Stimulated activated CD8-positive, alpha-beta memory T cell treated with anti-CD3 and anti-CD28 coated beads, Interleukin-15, amount 100 ng/mL, for 4 hours (primary cell): ENCODE measurements at places on chromosomes 12 and 14.

- no peak for DNase-seq
Measured at GRCh38 chr12:101902641-101903040, 25.3 kb downstream of the DRAM1 start.

DNA sequence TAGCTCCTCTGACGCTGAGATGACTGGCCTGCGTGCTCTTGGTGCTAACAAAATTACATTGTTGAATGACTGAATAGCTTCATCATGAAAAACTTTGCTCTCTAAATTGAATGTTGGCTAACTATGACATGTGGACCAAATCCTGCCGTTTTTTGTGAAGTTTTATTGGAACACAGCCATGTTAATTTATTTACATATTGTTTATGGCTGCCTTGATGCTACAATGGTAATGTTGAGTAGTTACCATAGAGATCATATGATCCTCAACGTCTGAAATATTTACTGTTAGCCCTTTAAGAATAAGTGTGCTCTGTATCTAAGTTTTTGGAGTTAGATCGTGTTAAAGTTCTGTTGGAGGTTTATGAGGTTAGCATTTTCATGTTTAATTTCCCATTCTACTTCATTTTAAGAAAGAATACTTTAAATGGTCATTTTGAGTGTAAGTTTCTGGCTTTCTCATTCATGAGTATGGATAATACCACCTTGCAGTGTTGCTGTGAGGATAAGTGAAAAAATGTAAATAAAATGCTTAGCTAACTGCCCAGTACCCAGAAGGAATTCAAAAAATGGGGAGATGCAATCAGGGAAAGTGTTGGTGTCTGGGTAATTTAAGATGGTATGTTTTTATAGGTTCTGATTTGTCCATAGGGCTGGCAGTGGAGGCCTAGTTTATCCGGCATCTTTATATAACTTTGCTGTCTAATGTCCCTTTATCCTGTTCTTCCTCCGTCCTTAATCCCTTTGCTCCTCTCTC is 35.3 kb downstream of the NUBPL start:
- no peak for DNase-seq

DNA sequence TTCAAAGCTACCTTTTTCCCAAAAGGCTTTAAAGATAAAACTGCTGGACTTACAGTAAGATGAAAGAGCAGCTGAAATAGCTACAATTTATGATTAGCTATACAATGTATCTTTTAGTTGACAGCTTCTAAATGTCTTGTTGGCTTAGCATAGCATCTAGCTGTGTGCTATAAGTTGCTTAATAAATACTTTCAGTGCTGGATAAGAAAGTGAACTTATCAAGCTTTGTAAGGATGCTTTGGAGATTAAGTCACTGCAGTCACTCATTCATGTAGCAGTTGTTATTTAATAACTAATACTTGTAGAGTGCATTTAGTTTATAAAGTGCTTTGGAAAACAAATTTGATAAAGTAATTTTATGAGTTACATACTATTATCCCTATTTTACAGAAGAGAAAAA is 14.6 kb downstream of the CFAP54 start:
- no peak for DNase-seq

DNA sequence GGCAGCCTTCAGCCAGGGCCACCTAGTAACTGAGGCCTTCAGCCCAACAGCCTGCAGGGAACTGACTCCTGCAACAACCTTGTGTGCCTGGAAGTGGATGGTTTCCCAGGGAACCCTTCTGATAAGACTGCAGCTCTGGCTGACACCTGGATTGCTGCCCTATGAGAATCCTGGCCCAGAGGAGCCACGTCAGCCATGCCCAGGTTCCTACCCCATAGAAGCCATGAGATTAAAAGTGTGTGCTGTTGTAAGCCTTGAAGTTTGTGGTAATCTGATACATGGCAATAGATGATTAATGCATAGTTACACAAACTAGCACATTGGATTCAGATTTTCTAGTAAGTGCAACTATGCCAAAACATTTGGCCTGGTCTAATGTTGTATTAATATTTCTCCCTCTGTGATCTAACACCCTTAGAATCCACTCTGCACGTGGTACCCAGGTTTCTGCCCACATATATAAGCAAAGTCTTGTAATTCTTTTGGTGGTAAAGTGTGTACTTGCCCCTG is 64.8 kb upstream of the BEGAIN start:
- no peak for DNase-seq

- no peak for DNase-seq
Measured at GRCh38 chr14:22572562-22573058, 16.4 kb downstream of the DAD1 start.

DNA sequence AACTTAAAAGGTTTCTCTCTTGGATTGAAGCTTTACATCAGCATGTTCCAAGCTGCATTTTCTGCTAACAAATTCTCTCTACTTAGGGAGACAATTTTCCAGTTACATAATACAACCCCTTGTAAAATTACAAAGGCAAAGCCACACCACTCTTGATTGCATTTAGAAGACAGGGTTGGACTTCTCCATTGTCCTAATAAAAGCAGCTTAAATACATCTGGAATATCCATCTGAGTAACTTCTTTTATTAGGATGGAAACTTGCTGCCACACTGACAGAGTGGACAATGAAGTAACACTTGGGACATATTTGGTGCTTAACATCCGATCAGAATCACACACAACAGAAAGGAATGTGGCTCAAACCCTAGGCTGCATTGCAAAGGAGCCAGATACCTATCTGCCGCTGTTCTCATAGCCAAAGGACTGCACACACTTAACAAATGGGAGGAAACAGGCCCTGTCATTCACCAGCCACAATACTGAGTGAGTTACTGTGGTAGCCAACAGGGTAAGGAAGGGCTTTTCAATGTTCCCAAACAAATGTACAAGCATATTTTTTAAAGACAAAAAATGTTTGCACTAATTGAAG is 157.2 kb downstream of the PAX9 start:
- no peak for DNase-seq

- DNase-seq: peak; percentile 19
Measured at GRCh38 chr12:32273712-32274111, 125.6 kb upstream of the FGD4 start.

DNA sequence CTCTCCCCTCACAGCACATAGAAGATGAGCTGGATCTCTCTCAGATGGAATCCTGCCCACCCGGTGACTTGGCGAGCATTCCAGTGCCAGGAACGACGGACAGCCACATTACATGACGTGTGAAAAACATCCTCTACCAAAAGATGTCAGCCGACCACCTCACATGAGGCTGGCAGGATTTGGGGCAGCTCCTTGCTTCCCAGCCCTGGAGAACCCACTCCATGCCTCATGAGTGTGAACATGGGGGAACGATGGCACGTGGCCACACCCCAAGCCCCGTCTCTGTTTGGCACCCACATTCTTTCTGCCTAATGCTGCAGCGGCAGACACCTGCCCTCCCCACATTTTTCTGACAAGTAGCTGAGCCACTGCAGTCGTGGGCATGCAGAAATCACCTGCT is 202.5 kb downstream of the CALM1 start:
- DNase-seq: no peak

GRCh38 chr14:51996148-51996746 is 6.9 kb downstream of the RTRAF start:
- no peak for DNase-seq

DNA sequence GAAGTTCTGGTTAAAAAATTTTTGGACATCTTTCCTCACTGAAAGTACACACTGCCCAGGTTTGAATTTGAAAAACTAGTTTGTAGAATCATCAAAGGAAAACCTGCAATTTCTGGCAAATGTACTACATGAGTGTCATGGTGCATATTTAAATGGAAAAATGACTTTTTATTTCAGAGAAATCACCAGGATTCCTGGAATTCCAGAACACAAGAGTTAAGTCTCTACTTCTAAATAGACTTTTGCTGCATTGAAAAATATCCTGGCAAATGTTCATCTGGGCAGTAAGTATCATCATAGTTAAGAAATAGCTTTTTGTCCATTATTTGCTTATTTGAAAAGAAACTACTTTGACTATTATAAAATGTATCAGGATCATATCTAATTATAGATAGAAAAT is 275.1 kb downstream of the PRKD1 start:
- no peak for DNase-seq

DNA sequence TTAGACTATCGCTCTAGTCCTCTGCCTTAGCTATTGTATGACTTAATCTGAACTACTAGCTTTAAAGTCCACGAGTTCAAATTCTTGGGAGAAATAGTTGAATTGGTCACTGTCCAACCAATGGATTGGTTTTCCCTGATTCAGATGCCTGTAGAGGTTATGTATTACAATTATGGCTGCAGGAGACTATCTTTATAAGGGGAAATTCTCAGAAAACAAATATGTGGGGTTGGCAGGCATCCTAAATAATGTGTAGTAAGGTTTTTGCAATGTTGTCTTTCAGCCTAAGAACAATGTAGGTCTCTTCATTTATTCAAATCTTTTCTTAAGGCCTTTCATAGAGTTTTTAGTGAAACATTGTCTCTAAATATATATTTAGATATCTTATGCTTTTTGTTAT is 26.9 kb downstream of the MYRFL start:
- no peak for DNase-seq

DNA sequence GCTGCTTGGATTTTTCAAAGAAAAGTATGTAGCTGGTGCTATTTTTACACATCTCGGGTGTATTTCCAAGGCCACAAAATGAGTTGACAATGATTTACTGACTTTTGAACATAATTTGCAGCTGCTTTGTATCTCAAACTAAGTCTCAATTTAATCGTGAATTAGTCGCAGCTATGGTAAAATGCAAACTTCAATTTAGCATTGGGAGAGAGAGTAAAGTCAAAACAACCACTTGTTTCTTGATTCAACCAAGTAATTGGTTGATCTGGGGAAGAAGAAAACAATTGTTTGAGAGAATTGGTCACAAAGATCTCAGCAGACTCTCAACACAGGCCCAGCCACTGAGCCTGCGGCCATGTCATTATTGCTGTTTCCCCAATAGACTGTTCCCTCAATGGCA is 75.0 kb upstream of the DYRK2 start:
- DNase-seq: no peak

- DNase-seq: no peak
Measured at GRCh38 chr12:15721316-15722115, 67.7 kb downstream of the EPS8 start.

DNA sequence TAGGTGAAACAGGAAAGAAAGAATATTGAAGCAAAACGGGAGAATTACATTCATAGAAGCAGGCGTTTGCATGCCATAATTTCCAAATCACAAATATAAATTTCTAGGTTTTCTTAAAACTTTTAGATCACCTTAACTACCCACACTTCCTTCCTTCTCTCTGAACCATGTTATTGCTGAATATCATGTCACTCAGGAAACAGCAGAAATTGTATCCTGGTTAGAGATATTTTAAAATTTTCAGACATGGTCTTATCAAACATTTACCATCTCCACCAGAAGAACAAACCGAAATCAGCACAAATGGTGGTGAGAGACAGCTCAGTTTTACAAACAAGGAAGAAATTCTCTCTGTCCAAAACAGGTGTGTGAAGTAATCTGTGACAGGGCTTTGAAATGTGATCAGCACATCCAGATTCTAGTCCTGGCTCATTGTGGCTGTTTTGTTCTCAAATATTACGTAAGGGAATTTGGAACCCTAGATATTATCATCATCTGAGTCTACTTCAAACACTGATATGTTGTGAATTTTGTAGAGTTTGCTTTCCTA is 16.3 kb downstream of the TESPA1 start:
- DNase-seq: no peak

GRCh38 chr12:32893458-32893857 is 3.1 kb downstream of the PKP2 start:
- DNase-seq: no peak

DNA sequence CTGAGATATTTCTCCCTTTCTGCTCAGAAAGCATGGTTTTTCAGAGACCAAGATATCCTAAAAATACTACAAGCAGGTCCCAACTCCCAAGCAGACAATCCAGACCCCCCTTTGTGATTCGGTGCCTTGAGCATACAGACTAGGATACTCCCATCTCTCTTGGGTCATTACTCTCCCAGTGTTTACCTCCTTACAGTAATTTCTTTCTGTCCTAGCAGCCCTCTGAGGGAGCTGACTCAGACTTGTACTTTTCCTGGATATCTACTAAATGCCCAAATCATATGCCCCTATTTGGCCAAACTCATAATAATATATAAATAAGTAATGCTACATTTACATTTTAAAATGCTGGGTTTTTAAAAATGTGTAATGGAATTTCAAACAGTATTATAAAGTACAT is 355.6 kb downstream of the LRIG3 start:
- no peak for DNase-seq

GRCh38 chr14:44180975-44181374 is 326.1 kb downstream of the FSCB start:
- no peak for DNase-seq

DNA sequence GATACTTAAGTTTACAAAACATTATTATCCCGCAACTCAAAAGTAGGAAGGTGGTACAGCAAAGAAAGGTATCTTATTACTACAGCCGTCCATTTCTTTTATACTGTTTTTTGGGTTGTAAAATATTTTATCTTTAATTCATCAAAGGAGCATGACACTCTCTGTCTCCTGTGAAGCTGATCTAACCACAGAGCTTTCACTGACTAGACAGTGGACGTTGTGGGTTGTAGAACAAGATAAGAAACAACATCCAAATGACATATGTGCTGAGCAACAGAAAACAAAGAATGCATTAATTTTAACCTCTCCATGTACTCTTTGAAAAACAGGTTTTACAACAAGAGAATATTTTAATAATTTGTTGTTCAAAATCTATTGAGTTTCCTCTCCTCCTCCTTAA is 195.9 kb upstream of the FBXO33 start:
- DNase-seq: no peak

DNA sequence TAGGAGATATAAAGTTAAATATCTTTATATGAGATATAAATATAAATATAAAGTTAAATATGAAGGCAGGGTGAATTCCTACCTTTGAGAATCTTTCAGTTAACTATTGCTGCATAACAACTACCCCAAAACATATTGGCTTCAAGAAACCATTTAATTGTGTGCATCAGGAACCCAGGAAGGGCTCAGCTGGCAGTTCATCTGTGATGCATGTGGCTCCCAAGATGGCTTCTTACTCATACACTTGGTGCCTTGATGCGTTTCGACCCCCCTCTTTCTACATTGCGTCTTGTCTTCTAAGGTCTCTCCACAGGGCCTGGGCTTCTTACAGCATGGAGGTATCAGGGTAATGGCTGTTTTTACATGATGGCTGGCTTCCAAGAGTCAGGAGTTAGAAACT is 253.9 kb upstream of the CRY1 start:
- no peak for DNase-seq

- no peak for DNase-seq
Measured at GRCh38 chr14:68670359-68670715, 122.5 kb downstream of the ZFP36L1 start.

DNA sequence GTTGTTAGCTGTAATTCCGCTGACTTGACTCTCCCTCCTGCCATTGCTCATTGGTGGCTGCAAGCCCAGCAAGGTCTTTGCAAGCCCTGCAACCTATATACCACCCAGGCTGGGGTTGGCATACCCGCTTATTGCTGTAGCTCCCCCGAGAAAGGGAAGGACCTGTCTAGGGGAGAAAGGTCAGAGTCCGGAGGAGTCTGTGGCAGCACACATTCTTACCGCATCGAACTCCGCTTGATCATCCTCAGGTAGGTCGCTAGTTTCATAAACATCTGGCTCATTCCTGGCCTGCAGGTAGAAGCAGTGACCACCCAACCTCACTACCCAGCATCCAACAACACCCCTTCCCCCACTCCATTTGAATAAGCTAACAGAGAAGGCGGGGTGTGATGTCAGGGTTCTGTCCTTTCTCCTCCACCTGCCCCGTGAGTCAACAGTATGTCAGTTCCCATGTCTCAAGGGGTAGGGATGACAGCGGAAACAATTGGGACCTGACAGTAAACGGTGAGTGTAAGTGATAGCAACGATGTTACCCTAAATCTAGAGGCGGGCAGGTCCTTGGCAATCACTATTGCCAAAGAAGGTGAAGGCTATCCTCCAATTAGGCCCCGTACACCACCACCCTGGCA is 1.1 kb downstream of the DCTN2 start:
- DNase-seq: no peak
